CD4-positive, alpha-beta T cell treated with Interleukin-21 for 1 hour (primary cell): ENCODE measurements at places on chromosomes 11 and 22.

DNA sequence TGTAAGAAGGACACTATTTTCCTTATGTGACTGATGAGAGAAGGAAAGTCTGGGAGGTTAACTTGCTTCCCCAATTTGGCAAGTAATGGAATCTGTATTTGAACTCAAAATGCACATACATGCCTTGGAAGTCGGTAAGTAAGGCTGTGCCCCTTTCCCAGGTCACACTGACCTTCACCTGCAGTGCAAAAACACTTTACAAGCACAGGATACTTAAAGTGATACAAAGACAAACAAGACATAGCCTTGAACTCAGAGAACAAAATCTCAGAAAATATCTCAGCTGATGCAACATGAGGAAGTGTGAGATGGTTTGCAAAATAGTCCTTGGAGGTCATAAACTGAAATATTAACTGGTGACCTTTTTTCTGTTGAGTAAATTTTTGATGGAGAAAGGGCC, 251.1 kb downstream of the RAB38 start:
- no peak for DNase-seq

DNA sequence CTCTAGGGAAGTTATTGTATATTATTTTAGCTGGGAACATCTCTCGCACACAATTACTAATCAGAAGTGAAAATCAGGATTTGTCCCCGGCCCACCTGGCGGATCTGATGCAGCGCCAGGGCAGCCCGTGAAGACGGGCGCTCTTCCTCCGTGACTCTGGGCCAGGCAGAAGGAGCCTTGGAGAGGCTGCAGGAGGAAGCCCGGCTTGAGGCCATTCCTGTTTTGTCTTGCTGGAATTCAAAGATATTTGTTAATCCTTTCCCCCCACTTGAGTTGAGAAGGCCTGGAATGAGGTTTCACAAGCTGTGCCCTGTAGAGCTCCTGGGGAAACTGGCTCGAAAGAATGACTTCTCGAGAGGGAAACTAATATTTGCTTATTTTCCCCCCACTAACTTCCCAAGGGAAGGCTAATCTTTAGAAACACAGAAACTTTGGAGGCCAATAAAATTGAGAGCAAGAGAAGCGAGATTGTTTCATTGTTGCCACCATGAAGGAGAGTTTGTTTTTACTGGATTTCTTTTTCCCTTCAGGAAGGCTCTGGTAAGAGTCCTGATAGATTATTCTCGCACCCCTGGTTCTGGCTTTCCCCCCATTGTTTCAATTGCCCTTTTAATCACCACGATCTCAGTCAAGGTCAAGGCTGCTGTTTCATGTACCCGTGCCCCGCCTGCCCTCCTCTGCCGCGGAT, 92.8 kb upstream of the SEPTIN5 start:
- DNase-seq, result no peak

DNA sequence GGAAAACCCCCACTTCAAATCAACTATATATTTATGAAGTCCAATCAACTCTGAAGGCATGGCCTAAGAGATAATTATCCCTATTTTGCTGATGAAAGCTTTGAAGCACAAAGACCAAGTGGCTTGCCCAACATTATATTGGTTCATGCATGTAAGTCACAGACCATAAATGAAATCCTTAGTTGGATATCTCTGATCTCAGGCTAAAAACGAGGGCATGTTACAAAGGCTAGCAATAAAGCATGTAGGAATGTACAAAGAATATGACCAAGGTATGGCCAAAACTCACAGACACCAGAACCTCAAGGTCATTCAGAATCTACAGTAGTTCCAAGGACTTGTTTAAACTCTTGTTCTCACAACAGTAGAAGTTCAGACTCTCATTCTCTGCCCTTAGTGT, 100.2 kb upstream of the SESN3 start:
- DNase-seq, result no peak

GRCh38 chr11:115391598-115391997, 112.6 kb downstream of the CADM1 start:
- no peak for DNase-seq

GRCh38 chr11:18457450-18457849, 1.8 kb downstream of the LDHAL6A start:
- DNase-seq, result no peak

DNA sequence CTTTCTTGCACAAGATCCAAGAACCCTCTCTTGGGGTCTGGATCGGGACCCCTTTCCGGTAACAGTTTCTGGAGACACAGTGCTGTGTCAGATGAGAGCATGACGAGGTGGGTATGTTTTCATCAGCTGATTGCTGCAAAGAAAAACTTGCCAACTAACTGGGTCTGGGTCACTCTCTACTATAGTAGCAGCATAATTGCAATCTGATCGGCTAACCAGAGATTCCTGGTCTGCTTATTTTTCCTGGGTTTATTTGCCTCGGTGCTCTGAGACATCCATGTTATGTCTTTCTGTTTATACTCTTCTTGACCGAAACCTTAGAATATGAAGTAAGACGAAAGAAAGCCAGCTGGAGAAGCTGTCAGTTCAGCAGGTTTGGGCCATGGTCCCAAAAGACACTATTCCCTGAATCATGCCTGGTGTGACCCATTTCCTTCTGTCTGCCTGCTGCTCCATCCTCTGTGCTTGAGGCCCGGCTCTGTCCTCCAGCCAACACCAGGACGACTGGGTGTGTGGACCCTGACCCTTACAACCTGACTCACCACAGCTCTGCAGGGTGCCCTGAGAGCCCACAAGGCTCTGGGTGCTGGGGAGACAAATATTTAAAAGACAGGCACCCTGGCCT, 24.1 kb upstream of the CLMP start:
- DNase-seq, result no peak

DNA sequence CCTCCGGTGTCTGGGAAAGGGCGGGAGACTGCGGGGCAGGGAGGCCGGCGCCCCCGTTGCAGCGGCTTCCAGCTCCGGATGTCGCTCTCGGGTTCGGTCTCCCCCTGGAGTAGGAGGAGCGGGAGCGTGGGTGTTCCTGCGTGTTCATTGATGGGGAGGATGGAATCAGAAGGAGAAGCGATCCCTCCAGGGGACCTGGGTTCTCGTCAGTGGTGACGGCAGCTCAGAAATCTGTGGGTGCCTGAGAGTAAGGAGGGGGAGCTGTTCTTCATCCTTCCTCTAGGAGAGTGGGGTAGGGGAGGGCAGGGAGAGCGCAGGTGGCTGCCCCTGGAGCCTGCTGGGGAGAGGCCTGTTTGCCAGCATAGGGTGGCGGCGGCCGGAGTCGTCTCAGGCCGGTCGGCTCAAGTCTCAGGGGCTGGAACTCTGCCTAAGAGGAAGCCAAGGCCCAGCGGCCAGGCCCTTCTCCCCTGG, 1.1 kb downstream of the UBASH3B start:
- peak; percentile 39 for DNase-seq

DNA sequence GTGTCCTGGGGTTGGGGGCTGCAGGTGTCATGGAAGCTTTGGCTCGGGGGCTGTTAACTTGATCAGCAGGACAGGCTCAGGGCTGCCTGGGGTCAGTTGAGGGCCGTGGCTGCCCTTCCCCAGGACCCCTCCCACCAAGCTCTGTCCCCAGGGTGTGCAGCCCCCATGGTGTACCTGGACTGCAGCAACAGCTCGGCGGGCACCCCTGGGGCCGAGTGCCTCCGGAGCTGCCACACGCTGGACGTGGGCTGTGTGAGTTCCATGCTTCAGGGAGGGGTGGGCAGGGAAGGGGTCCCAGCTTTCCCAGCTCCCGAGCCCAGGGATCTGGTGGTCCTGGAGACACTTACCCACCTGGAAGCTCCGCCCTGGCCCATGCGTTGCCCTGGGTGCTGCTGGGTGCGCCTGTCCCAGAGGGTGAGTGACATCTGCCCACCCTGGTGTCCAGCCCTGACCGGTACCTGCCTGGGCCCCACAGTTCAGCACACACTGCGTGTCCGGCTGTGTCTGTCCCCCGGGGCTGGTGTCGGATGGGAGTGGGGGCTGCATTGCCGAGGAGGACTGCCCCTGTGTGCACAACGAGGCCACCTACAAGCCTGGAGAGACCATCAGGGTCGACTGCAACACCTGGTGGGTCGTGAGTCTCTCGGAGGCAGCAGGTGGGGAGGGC, 11.3 kb downstream of the MUC5B start:
- DNase-seq, result no peak

DNA sequence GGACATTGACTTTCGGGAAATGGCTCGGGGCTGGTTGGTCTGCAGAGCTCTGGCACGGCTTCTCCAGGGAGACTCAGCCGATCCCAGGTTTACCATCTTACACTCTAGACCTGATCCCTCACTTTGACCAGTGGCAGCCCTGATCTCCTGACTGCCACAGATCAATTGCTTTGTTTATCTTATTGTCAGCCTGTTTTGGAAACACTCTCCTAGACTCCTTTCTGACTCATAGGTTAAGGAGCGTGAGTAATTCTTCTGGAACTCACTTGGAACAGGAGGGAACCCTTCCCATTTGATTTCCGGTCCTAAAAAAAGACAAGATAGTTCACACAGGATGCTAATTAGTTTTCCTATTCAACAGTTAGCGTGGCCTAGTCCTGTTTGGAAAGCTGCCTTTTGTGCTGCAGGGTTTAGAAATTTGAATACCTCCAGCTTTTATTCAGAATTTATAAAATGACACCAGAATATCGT, 16.0 kb upstream of the BMAL1 start:
- DNase-seq, result no peak

- DNase-seq, result peak; percentile 20
Observed at GRCh38 chr11:32426819-32427615, 8.3 kb downstream of the WT1 start.
